Adrenal gland (tissue), 19 donors: ENCODE measurements at places on chromosomes 11 and 22. TPM values are rescaled to one million over a fixed set of nuclear protein-coding genes. Genes with fewer than 3 reads are reported as not detected.

Gene ASRGL1
- 17.2 TPM for total RNA-seq

Gene SFI1
- total RNA-seq: 38.6 TPM

Gene ZNF280B
- total RNA-seq: 2.8 TPM

Gene FIBIN
- total RNA-seq: 4.8 TPM

Gene GUCY1A2
- 25.4 TPM for total RNA-seq

Gene BBOX1
- not detected for total RNA-seq

Gene PDE3B
- 1.8 TPM for total RNA-seq

Gene CHRM1
- not detected for total RNA-seq

Gene ALKBH3
- 40.9 TPM for total RNA-seq

Gene TMPRSS5
- 0.43 TPM for total RNA-seq

Gene RSF1
- 71.7 TPM for total RNA-seq

Gene CCDC88B
- 14.7 TPM for total RNA-seq
